ENCODE measurements at places on chromosomes 11 and 22.

- peak; percentile 74 for DNase-seq
Measured at GRCh38 chr11:100632941-100633452, 54.1 kb upstream of the ARHGAP42 start.

- no peak for DNase-seq
Measured at GRCh38 chr11:115473167-115473566, 31.0 kb downstream of the CADM1 start.

DNA sequence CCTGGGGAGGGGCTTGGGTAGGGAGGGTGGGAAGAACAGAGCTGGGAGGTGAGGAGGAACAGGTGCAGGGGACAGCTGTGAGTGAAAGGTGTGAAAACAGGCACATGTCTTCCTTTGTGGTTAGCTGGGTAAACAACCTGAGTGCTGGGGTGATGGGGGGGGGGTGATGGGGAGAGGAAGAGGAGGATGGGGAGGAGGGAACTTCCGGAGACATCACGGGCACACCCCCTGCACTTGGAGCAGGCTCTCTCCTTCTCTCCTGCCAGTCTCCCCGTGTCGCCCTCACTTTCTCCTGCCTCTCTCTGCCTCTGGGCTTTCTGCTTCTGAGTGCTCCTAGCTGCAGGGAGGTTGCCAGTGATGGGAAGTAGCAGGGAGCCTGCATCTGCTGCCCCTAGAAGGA is 8.8 kb downstream of the CXCR5 start:
- DNase-seq, result no peak

DNA sequence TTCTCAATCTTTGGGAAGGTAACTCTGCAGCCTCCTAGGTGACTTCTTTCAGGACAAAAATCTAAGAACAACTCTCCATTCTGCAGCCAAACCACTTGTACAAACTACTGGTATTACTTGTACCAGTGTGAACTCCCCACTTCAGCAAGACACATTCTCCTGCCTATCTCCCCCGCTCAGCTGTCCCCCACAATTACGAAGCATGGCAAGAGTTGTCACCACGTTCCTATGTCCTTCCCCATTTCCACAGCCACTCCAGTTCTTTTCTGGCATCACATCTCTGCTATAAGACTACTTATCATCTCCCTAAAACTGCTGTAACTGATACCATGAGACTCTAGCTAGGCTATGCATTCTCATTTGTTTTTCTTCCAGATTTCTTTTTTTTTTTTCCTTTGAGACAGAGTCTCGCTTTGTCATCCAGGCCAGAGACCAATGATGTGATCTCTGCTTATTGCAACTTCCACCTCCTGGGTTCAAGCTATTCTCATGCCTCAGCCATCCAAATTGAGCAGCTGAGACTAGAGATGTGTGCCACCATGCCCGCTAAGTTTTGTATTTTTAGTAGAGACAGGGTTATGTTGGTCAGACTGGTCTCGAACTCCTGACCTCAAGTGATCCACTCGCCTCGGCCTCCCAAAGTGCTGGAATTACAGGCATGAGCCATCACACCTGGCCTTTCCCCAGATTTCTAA is 71.9 kb upstream of the CDON start:
- DNase-seq, result no peak

- no peak for DNase-seq
Measured at GRCh38 chr11:914747-915501, 4.3 kb upstream of the CHID1 start.

GRCh38 chr11:107583629-107584195 is 7.2 kb upstream of the ELMOD1 start:
- no peak for DNase-seq

- DNase-seq, result peak; percentile 66
Measured at GRCh38 chr22:25137577-25138525, 61.8 kb upstream of the CRYBB3 start.
